ENCODE measurements at places on chromosomes 2 and 18. TPM values are rescaled to one million over a fixed set of nuclear protein-coding genes. Genes with fewer than 3 reads are reported as not detected.

Gene DTNA
- 114 TPM for total RNA-seq

Gene BIN1
- total RNA-seq, result 7.6 TPM

DNA sequence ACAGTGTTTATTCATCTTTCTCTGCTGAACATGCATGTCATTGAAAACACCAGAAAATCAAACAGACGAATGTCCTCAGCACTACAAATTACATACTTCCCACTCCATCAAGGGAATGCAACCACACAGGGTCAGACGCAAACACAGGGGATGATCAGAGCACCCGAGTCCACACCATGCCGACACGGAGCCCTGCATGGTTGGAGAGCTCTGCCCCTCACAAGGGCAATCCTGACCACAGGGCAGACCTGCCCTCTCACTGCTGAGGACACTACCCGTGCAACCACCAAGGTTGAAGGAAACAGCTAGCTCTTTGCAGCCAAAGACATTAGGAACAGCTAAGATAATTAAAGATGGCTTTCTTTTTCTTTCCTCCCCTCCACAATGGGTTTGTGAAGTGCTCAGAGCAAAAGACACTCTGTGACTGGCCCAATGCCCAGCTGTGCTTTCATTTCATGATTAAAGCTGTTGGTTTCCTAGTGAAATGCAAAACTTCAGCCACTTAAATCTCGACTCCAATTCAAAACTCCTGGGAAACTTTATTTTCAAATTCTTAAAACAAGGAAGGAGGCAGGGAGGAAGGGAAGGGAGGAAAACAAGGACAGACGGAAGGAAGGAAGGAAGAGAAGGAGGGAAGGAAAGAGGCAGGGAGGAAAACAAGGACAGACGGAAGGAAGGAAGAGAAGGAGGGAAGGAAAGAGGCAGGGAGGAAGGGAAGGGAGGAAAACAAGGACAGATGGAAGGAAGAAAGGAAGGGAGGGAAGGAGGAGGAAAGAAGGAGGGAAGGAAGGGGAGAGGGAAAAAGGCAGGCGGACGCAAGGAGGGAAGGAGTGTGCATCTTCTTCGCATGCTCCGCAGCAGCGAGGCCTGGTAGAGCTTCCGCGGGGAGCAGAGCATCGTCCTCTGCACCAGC is 65.8 kb downstream of the NDUFA10 start:
- peaks cover 48% of the 10 kb centered on the region for H3K4me1 ChIP-seq
- H3K27me3 ChIP-seq, result no peaks in the 10 kb centered on the region
- H3K36me3 ChIP-seq, result peaks cover 33% of the 10 kb centered on the region

GRCh38 chr2:221517696-221518151 is 54.4 kb downstream of the EPHA4 start:
- peak; percentile 71 for DNase-seq
- no peaks in the 10 kb centered on the region for H3K27me3 ChIP-seq
- H3K4me3 ChIP-seq, result no peak overlapping the region
- no peaks in the 10 kb centered on the region for H3K4me1 ChIP-seq
- peak overlapping the region; percentile 72 for H3K27ac ChIP-seq

- no peak overlapping the region for H3K4me3 ChIP-seq
- H3K27ac ChIP-seq, result no peak overlapping the region
- no peak for DNase-seq
- H3K27me3 ChIP-seq, result no peaks in the 10 kb centered on the region
- peaks cover 6% of the 10 kb centered on the region for H3K4me1 ChIP-seq
Observed at GRCh38 chr2:54099829-54100585, 15.4 kb upstream of the ACYP2 start.
